ENCODE measurements at places on chromosomes 4 and X.
A peak's percentile ranks its signal among the peaks of the same experiment; 100 is the strongest.

GRCh38 chr4:128287141-128287870 lies at the start of gene PGRMC2:
PGRMC2 (minus strand) TSS chr4:128287813; CDS start chr4:128287790, 23 bp downstream.
- DNase-seq = no peak

DNA sequence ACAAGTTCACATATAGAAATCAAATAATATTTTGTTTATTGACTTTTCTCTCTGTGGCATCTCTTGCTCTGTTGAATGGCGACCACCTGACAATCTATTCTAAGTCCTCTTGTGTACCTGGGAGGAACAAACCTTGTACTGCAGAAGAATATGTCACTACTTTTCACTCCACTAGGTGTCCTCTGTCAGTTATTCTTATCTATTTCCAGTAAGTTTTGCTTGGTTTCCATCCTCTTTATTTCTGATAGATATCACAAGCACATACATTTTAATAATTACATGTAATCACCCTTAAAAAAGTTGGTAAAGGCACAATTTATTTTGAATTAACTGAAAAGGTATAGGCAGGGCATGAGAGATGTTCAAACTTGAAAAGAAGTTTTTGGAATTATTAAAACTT lies 238.4 kb downstream of the SNCA start:
- DNase-seq = peak; percentile 8

DNA sequence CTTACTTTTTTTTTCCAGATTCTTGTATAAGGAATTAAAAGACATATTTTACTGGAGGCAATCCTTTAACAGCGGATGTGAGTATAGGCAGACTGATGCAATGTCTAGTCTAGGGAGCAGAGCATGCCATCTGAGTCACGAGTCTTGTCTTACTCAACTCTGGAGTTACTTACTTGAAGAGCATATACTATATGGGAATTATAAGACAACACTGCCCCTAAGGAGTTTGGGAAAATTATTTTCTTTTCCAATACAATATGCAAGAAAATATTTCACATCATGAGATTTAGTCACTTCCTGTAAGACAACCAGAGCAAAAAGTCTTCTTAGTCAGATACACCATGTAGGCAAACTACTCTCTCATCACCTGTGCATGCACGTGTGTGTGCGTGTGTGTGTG lies 537.3 kb upstream of the FTHL17 start:
- DNase-seq = no peak

DNA sequence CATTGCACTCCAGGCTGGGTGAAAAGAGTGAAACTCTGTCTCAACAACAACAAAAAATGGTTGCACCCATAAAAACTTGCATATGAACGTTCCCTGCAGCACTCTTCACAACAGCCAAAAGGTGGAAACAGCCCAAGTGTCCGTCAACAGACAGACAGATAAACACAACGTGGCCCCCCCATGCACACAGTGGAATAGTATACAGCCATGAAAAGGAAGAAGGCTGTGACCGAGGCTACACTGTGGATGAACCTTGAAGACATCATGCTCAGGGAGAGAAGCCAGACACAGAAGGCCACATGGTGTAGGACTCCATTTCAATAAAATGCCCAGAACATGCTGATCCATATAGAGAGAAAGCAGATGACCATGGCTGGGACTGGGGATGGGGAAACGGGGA lies 33.5 kb upstream of the ASMTL start:
- no peak for DNase-seq

- DNase-seq = no peak
These were observed 99.6 kb downstream of the CFAP47 start for GRCh38 chrX:36019125-36019524.

GRCh38 chrX:10484683-10485247 lies 135.6 kb downstream of the MID1 start:
- no peak for DNase-seq

DNA sequence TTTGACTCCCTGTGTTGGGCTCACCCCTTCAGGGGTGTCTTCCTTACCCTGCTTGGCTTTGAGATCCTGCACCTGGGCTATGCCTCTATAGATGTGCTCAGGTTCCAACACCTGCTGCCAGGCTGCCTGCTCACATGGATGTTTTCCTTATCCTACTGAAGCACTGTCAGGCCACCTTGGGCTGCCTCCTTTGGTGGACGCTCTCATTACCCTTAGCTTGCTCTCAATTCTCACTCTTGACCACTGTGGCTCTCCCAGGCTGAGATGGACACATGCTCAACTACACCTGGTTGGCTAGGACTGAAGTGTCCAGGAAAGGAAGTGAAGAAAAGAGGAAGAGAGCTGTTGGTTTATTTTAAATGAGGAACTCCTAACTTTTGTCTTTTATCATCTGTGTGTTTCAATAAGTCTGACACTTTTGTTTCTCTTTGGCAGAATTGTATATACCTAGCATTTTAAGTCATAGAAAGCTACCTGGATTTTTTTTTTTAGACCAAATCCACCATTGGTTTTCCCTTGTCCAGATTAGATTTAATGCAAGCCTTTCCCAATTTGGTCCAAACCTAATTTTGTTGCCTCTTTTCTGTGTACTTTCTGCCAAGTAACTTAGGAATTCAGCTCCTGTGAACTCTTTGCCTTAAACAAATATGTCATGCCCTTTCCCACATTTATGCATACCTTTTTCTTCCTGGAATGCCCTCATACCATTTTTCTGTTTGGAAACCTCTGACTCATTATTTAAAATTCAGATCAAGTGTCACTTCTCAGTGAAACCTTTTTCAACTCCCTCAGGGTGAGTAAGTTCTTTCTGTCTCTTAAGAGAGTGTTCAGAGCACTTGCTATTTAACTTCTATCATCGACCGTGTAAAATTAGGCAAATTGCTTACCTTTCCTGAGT lies 175.8 kb downstream of the GC start:
- no peak for DNase-seq

DNA sequence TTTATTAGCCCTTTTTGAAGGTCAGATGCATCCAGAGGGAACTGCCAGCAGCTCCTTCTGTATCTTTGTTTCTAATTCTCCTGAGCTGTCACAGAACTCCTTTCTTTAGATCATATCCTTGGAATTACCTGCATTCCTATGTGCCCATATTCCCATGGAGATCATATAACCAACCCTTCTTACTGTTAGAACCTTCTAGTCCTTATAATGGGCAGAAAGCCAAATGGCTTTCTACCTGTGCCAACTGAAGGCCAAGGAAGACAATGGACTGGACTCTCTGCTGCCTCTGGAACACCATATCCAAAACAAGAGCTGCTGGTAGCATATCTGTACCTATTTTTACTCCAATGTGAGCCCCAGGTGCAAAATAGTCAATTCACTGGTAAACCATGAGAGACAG lies 60.7 kb downstream of the TBC1D9 start:
- no peak for DNase-seq

- no peak for DNase-seq
These were observed 40.5 kb downstream of the ZCCHC12 start for GRCh38 chrX:118864063-118864635.

GRCh38 chr4:149884046-149884445 lies 68.4 kb upstream of the IQCM start:
- no peak for DNase-seq

DNA sequence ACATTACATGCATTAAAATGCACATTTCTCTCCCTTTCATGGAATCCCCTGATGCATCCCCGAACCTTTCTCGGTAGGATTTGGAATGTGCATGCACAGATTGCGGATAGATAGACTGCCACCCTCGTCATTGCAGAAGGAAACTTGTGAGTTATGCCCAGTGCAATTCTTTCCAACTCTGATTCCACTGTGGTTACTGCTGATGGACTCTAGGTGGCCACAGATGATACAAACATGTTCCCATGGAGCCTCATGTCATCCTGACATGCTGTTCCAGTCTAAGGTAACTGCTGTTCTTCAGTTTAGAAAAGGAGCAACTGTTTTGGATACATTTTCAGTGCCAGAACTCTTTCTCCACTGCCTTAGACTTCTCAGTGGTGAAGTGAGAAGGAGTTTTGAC lies 9.1 kb upstream of the VCX3B start:
- no peak for DNase-seq

- DNase-seq = no peak
These were observed 9.1 kb downstream of the NEK1 start for GRCh38 chr4:169603312-169603711.

DNA sequence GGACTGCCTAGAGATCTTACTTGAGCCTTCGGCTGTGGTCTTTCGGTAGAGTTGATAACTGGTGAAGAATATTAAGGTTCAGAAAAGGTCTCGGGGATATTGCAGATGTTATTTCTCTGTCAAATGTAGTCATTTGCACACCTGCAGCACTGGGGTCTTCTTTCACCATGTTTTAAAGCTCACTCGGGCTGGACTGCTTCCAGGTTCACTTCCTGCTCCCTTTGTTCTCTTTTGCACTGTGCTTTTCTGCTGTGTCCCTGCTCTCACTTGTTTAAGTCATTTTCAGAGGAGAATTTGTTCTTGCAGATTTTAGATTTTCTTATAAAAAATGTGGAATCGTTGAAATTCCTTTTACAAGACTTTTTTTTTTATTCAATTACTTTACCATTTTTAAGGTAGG lies 68.5 kb downstream of the BMPR1B start:
- no peak for DNase-seq

GRCh38 chrX:149804102-149804501 lies 22.4 kb downstream of the MAGEA9 start:
- no peak for DNase-seq

DNA sequence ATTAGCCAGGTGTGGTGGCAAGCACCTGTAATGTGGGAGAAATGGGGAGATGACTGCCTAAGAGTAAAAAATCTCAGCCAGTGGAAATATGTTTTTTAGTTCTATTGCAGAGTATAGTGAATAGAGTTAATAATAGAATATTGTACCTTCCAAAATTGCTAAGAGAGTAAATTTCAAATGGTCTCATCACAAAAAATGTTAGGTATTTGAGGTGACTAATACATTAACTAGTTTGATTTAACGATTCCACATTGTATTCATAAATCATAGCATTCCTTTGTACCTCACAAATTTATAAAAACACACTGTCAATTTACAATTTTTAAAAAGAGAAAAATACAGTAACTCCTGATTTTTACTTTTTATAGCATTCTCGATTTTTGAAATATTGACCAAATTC lies 681.5 kb upstream of the EPHA5 start:
- no peak for DNase-seq

DNA sequence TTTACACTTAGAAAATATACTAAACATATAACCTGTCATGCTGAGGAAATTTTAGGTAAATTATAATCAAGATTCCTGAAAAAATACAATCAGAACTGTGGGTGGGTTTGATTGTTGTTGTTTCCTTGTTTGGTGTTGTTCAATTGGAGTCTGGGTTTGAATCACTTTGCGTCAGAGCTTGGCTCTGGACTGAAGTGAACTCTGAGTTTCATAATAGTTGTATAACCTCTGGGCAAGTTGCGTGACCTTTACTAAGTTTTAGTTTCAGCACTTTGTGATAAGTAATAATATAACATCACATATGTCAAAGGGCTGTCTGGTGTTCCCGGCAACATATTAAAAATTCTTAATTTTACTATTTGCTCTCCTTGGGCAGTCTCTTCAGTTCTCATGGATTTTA lies 758.1 kb downstream of the RAPGEF2 start:
- no peak for DNase-seq

- no peak for DNase-seq
These were observed 257.0 kb upstream of the AGTR2 start for GRCh38 chrX:115913575-115913974.

DNA sequence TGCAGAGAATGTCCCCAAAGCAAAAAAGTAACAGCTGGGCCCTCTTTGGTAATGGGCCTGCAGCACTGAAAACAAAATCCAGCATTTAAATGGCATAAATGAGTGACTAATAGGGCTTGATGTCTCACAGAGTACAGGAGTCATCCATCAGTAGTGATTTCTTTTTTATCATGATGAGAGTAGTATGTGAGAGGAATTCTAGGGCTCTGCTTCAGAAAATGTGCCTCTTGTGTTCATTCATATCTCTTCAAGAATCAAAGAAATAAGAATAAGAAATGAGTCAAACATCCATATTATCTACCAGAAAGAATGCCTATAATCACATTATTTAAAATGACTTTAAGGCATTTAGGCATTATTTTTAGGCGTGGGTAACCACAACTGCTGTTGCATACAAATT lies 792.9 kb upstream of the HTR2C start:
- DNase-seq = no peak

DNA sequence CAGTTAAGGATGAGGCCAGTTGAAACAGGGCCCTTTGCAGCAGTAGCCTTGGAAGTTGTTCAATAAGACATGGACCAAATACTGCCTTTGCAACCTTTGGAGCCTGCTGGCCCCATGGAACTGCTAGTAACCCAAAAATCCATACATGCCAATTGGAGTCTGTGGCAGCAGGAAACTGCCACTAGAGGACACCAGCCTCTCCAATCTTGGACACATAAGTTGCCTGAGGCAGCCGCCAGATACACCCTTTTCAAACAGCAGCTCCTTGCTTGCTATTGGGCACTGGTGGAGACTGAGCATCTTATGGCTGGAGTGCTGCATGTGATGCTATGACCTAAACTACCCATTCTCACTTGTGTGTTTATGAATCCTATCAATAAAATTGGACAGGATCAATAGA lies 14.8 kb upstream of the LAP3 start:
- no peak for DNase-seq

- DNase-seq = no peak
These were observed 44.3 kb downstream of the IL21 start for GRCh38 chr4:122576261-122577188.

GRCh38 chr4:83852085-83852451 lies 316.2 kb downstream of the GPAT3 start:
- no peak for DNase-seq
